ENCODE measurements at places on chromosomes 12 and 14.

DNA sequence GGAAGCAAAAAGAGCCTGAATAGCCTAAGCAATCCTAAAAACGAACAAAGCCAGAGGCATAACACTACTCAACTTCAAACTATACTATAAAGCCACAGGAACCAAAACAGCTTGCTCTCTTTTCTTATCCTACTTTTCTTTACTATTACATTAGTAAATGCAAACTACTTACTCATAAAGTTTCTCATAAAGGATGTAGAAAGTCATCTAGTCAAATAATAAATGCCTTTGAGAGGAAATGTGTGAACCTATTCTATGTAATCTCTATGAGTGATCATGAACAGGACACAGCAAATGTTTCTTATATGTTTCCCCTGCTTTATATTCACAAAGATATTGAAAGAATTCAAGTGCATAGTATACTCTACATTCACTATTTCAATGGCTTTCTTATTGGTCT, 176.9 kb upstream of the MDGA2 start:
- no peak overlapping the region for H3K4me3 ChIP-seq
- H3K36me3 ChIP-seq = no peaks in the 10 kb centered on the region
- no peak overlapping the region for H3K27ac ChIP-seq
- H3K27me3 ChIP-seq = no peaks in the 10 kb centered on the region
- no peak for DNase-seq

DNA sequence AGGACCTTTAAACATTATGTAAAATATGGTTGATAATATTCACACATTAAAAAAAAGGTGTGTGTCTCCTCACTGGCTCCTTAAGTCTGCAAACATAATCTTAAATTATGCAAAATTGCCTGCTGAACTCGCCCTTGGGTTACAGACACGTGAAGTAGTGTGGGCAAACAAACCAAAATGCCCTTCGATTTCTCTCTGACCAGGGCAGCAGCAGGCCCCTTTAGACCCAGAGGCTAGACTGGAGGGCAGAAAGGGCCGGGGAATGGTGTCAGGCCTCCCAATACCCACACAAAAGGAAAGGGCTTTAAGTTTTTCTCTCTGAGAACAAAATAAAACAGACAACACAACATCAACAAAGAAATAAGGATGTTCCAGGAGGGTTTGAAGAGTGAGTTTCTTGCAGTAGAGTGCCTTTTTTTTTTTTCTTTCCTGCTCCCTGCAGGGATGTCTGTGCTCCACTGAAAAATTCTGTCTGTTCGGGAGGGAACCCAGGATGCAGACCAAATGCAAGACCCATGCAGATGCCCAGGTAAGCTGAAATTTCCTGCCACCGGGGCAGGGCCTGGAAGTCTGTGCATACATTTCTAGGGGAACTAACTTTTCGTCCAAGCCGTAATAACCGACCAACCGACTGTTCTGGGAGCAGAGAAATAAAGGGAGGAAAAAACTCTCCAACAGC, 1.7 kb downstream of the TBX3 start:
- DNase-seq = no peak
- no peak overlapping the region for H3K27ac ChIP-seq
- H3K27me3 ChIP-seq = peaks cover 10% of the 10 kb centered on the region
- H3K36me3 ChIP-seq = no peaks in the 10 kb centered on the region
- H3K4me3 ChIP-seq = peak overlapping the region; percentile 87
- H3K4me1 ChIP-seq = peaks cover 4% of the 10 kb centered on the region

- no peak for DNase-seq
- no peak overlapping the region for H3K4me3 ChIP-seq
- no peaks in the 10 kb centered on the region for H3K27me3 ChIP-seq
- no peaks in the 10 kb centered on the region for H3K36me3 ChIP-seq
Observed at GRCh38 chr14:28468191-28469151, 298.1 kb upstream of the FOXG1 start.

DNA sequence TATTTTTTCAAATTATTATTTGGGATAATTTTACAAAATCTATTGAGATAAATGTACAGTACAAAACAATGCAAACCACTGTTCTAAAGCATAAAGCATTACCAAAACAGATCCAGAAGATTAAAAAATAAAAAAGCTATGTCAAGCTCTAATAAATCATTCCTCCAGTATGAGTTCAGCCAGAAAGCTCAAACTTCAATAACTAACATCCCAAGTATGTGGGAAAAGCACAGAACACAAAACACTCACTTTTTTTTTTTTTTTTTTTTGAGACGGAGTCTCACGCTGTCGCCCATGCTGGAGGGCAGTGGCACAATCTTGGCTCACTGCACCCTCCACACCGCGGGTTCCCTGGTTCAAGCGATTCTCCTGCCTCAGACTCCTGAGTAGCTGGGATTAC, 11.3 kb downstream of the SAV1 start:
- H3K4me3 ChIP-seq = no peak overlapping the region
- H3K27me3 ChIP-seq = no peaks in the 10 kb centered on the region
- H3K4me1 ChIP-seq = peaks cover 35% of the 10 kb centered on the region

GRCh38 chr12:4648104-4648500, 749 bp downstream of the AKAP3 start:
- DNase-seq = no peak
- H3K36me3 ChIP-seq = no peaks in the 10 kb centered on the region
- H3K4me1 ChIP-seq = peaks cover 24% of the 10 kb centered on the region
- H3K4me3 ChIP-seq = peak overlapping the region; percentile 89

GRCh38 chr12:132761921-132762583, 420 bp upstream of the ANKLE2 start:
- peak overlapping the region; percentile 94 for H3K27ac ChIP-seq
- no peaks in the 10 kb centered on the region for H3K27me3 ChIP-seq
- H3K4me3 ChIP-seq = peak overlapping the region; percentile 90
- peaks cover 33% of the 10 kb centered on the region for H3K4me1 ChIP-seq
- DNase-seq = no peak

DNA sequence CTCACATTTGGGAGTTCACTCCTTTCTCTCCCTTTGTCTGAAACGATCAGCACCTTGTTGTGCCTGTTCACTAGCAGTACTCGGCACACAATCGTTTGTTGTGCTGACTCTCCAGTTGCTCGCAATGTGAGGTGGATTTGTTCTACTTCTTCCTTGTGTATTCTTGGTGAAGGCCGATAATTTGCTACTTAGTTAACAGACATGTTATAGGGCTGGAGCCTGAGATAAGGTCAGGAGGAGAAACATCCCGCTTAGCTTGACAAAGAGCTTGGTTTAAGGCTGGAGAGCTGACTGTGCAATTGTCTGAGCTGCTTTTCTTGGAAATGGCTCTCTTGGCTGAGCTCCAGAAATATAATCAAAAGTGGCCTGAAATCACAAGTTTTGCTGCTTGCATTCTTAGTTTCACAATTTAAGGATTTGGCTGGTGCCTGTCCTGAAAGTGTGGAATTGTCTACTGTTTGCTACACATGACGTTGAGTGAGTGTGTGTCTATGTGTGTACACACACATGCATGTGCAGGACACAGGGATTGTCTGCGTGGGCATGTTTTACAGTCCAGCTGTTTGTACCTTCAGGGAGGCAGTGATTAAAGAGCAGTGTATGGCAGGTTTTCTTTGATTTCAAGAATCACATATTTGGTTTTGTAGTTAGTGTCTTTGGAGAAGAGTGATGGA, 77.7 kb downstream of the ARF6 start:
- peak overlapping the region; percentile 36 for H3K4me3 ChIP-seq
- no peaks in the 10 kb centered on the region for H3K36me3 ChIP-seq
- H3K4me1 ChIP-seq = peaks cover 54% of the 10 kb centered on the region
- peak overlapping the region; percentile 87 for H3K27ac ChIP-seq
- DNase-seq = no peak

Measured in thoracic aorta (tissue), 2 donors.